ENCODE measurements at places on chromosomes 11 and 22.

GRCh38 chr11:130314184-130314749 is 450 bp downstream of the ZBTB44 start:
- no peak for DNase-seq

DNA sequence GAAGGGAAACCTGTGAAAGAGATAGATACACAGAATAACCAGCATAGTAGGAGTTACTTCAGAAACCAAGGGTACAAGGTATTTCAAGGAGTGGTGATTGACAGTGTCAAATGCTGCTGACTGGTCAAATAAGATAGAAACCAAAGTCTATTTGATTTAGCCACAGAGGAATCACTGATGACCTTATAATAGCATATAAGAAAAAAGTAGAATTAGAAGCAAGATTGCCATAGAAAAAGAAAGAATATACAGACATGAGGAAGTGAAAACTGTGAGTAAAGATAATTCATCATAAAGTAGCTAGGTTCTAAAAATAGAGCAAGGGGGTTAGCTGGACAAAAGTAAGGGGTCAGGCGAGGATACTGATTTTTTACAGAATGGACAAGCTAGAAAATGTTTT is 14.2 kb downstream of the ZBTB44 start:
- DNase-seq = no peak

DNA sequence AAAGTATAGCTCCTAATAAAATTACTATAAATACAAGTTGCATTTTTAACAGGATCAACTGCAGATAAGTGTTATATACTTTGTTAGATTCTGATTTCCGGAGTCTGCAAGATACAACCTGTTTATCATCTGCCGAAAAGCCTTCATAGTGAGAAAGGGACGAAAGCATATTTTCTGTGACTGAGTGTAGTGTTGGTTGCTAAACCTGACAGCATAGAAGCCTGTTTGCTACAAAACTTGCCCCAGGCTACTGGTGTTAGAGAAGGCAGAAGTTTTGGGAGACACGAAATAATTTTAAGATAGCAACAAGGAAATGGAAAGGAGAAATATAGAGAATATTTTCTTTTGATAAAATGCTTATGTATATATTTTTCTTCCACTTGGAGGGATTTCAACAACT is 243.5 kb upstream of the NARS2 start:
- no peak for DNase-seq

DNA sequence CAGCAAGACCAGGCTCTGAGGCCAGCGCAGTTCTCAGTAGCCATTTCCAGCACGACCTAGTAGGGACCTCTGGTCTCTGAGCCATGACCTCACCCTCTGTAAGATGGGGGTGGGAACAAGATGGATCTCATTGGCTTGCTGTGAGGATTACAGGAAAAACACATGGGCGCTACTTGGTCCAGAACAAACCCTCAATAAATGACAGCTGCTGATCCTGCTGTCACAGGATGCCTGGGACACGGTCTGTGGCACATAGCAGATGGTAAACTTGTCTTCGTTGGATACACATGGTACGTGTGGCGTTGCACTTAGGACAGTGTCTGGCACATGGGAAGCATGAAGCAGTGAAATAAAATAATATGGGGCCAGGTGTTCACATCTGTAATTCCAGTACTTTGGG is 4.5 kb upstream of the KCTD17 start:
- DNase-seq = no peak

DNA sequence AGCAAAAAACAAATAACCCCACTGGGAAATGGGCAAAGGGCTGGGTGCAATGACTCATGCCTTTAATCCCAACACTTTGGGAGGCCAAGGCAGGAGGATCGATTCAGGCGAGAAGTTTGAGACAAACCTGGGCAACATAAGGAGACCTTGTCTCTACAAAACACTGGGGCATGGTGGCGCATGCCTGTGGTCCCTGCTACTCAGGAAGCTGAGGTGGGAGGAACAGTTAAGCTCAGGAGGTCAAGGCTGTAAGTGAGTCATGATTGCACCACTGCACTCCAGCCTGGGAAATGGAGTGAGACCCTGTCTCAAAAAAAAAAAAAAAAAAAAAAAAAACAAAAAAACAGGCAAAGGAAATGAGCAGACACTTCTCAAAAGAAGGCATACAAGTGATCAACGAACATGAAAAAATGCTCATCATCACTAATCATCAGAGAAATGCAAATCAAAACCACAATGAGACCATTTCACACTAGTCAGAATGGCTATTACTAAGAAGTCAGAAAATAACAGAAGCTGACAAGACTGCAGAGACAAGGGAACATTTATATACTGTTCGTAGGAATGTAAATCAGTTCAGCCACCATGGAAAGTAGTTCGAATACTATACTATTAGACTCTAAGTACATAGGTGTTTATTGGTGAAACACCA is 48.2 kb upstream of the SMCO4 start:
- DNase-seq = no peak

GRCh38 chr11:21636561-21636960 is 556.3 kb upstream of the ANO5 start:
- no peak for DNase-seq

DNA sequence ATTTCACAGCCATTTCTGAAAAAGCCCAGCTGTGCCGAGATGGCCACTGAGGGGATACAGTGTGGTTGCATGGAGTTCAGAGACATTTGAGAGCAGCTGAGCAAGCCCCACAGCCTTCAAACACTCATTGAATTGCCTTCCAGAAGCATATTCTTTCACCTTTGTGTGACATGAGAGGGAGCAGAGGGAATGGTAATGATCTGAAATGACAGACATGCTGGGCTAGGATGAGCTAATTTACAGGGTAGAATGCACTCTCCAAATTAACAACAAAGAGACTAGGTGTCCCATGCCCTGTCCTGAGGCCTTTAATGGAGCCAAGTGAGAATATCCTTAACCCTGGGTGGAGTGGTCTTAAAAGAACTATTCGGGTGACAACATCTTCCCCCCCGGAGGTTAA is 585.4 kb downstream of the NELL1 start:
- DNase-seq = no peak

- DNase-seq = no peak
Observed at GRCh38 chr22:29715240-29715639, 4.6 kb upstream of the CABP7 start.

GRCh38 chr11:73380897-73381410 is 4.8 kb downstream of the RELT start:
- DNase-seq = no peak

- no peak for DNase-seq
Observed at GRCh38 chr11:133919330-133920108, 37.2 kb downstream of the IGSF9B start.

DNA sequence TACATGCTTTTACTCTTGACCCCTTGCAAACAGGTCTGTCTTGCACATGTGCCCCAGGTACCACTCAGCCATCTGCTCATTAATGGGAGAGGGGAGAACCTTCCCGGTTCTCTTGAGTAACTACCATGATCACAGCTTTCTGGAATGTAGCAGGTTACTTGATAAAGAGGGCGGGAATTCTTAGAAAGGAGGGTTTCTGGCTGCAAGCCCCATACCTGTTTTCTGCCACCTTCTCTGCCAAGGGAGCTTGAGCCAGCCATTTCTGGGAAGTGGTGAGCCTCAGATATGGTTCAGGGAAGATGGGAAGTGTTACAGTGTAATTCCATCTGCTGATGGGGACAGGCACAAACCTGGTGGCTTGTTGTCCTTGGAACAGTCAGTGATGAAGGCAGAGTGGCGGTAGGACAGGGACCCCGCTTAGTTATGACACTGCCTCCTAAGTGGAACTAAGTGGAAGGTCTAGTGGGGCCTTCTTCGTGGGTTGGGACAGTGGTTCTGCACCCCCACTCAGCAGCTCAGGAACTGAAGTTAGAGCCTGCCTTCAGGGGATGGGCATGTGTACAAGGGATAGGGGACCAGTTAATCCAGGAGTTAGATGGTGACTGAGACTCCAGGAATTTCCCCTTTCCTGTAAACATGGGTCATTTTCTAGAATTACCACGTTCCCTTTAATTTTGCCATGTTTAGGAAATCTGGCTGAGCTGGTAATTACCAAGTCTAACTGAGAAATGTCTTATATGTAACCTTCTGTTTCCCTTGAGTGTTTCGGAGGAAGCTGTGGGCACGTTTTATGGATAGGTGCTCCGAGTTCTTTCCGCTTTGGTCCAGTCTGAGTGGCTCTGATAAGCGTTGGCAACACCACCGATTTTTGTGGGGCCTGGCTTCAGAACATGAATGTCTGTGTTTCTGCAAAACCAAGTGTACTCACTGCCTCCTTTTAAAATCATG is 35.3 kb downstream of the BCR start:
- DNase-seq = peak; percentile 27

GRCh38 chr11:120634706-120635105 is 123.2 kb downstream of the GRIK4 start:
- no peak for DNase-seq

- DNase-seq = no peak
Observed at GRCh38 chr22:39212721-39213376, 31.9 kb downstream of the PDGFB start.

DNA sequence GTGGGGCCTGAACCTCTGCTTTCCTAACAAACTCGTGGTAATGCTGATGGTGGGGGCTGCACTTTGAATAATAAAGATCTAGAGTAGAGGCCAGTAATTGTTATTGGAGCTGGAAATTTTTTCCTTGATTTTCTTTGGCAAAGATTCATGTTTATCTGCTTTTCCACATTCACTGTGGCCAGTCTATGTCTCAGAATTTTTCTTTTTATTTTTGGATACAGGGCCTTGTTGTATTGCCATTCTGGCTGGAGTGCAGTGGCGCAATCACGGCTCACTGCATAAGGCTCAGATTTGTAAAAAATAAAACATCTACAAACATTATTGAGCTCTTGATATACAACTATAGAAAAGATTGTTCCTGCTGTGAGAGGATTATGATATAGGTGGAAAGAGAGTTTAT is 1.6 kb downstream of the TMEM135 start:
- no peak for DNase-seq
